ENCODE measurements at places on chromosomes 4 and X.

- DNase-seq, result no peak
Observed at GRCh38 chr4:7964890-7965662, 25.4 kb upstream of the AFAP1 start.

- no peak for DNase-seq
Observed at GRCh38 chr4:147923854-147924253, 192.0 kb downstream of the ARHGAP10 start.

GRCh38 chr4:3010998-3011397 is 47.6 kb downstream of the GRK4 start:
- DNase-seq, result peak; percentile 76

GRCh38 chr4:182083671-182084410 is 159.4 kb upstream of the TENM3 start:
- no peak for DNase-seq

- DNase-seq, result no peak
Observed at GRCh38 chrX:68532831-68533533, 34.1 kb downstream of the YIPF6 start.

DNA sequence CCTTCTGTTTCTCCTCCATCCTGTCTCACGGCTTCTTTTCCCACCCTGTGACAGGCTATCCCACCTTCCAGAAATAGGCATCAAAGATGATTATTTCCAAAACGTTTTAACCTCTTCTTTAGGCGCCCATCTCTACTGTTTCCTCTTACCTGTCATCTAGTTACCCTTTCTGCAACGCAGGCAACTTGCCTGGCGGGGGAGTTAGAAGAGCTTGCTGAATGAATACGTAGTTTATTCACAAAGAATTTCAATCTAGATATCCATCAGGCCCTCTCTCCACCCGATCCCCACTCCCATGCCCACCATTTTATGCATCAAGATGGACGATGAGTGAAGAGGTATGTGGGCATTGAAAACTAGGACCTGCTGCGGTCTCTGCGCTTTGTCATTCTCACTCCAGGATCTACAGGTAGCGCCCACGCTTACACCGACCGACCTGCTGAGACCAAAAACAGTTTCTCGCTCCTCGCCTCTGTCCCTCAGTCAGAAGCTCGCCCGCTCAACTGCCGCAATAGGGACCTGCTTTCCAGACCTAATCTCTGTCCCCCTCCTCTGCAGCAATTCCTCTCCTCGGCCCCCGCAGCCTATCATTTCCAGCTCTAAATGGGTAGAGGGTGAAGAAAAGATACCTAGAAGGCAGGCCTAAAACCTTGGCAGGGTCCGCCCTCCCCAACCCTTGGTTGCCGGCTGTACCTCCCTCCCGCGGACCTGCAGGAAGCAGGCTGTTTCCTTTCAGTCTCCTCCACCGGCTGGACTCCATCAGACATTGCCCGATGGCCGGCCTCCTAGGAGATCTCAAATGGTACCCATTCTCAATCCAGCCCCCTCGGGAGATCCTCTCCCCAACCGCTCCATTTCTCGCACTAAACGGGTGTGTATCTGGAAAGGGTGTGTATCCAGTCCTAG is 624 bp downstream of the BEX5 start:
- no peak for DNase-seq

GRCh38 chr4:18689308-18690115 is 668.0 kb upstream of the LCORL start:
- peak; percentile 57 for DNase-seq

- no peak for DNase-seq
Observed at GRCh38 chrX:149949743-149950436, 11.6 kb upstream of the EOLA2 start.

DNA sequence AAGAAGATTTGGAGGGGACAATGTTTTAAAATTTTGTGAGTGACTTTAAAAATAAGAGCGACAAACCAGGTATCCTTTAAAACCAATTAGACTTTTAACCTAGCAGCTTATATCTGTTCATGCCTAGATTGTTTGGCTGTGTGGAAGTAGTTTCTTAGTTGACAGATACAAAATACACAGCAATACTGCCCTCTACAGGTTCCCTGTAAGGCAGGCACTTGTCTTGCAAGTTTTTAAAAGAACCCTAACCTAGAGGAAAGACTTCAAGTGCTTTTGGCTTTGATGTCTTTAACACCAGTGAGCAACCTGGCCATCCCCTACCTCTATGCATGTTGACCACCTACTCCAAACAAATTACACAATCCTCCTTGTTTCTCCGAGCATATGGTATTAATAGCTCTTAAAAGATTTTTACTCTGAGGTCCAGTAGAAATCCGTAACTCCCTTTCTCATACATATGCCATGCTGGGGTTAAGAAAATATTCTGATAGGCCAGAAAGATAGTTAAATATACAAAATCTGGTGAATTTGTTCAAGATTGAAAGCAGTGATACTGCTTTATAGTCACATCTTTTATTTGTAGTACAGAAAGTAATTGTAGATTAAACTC is 273.0 kb downstream of the ARHGAP24 start:
- DNase-seq, result peak; percentile 89

- no peak for DNase-seq
Observed at GRCh38 chr4:97950836-97951235, 192.4 kb downstream of the STPG2 start.

DNA sequence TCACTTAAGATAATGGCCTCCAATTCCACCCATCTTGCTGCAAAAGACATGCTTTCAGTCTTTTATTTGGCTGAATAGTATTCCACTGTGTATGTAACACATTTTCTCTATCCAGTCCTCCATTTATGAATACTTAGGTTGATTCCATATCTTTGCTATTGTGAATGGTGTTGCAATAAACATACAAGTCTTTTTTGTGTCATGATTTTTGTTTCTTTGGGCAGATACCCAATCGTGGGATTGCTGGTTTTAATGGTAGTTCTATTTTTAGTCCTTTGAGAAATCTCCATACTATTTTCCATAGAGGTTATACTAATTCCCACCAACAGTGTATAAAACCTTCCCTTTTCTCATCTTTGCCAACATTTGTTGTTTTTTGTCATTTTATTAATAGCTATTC is 180.9 kb downstream of the SMIM20 start:
- no peak for DNase-seq

- no peak for DNase-seq
Observed at GRCh38 chr4:11474146-11474545, 45.5 kb upstream of the HS3ST1 start.

DNA sequence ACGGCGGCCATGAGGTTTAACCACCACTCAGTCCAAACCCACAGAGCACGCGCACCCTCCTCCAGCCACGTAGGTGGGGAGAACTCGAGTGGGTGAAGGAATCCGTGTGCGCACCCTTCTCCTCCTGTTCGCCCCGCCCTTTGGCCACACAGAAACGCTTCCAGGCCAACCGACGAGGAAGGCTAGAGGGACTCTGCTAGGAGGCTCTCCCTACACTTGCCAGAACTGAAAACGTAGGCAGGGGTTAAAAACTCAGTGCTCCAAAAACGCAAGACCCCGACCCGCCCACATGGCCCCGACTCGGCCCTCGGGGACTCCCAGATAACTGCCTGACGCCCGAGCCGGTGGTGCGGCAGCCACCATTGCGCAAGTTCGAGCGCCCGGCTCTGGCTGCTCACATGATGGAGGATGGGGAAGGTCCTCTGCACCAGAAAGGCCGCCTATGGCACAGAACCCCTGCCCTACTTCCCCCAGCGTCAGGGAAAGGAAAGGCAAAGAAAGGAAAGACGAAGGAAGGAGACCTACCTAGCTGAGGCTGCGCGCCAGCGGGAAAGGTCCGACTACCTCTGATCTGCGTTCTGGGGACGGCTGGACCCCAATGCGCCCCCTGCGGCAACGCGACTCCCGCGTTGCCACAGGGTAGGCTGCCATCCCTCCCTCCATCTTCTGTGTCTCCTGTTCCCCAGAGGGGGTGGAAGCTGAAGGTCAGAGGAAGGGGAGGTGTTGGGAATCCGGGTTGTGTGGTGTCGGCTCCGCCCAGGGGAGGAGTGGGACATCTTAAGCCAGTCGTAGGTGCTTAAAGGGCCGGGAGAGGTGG is 201.9 kb upstream of the AGTR2 start:
- peak; percentile 27 for DNase-seq

- no peak for DNase-seq
Observed at GRCh38 chr4:121138039-121138825, 25.9 kb downstream of the TNIP3 start.

- no peak for DNase-seq
Observed at GRCh38 chrX:54044877-54045338, 635 bp upstream of the PHF8 start.

GRCh38 chrX:111244235-111244750 is 26.0 kb downstream of the CAPN6 start:
- no peak for DNase-seq

DNA sequence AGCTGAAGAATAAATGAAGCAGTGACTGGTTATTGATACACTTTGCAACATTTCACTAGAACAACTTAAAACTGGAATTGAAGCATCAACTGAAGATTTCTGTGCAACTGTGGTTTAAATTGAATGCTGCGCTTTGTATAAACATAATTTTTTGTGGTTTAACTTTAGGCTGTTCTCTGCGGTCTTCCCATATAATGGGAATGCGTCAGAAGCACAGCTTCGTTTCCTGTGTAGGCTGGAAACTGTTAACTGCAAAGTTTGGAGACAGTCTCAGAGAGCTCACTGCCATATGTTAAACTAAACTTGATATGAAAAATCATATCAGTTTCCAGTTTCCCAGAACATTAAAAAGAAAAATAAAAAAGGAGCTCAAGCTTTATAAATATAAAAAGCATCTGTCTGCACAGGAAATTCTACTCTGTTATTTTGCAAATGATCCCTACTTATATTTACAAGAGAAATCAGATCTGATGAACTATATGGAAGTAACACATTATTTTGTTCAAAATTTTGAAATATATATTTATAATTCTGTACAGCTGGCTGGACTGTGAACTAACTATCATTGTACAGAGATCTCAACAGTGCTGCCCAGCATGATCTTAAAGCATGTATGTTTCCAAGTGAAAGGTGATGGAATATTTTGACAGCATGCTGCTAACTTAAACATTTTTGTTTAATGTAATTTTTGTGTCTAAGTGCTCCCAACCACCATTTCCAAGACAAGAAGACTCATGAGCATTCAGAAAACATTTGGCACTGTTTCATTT is 139.9 kb downstream of the NDST3 start:
- DNase-seq, result peak; percentile 59

GRCh38 chr4:37447886-37448285 is 203.3 kb downstream of the NWD2 start:
- DNase-seq, result no peak

DNA sequence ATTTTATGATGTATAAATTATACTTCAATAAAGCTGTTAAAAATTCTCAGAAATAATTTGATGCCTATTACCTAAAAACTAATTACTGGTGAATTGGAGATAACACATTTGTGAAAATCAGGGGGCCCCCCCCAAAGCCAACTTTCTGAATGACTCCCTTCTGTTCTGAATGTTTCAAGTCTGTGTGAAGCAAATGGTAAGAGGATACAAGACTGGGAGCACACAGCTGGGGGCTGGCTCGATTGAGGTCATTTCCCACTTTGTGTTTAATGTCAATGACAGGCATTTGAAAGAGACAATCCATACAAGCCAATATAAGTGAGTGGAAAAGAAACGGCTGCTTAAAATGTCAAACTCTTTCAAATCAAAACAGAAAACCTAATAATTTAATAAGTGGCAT is 155.8 kb downstream of the SH2D1A start:
- DNase-seq, result no peak

DNA sequence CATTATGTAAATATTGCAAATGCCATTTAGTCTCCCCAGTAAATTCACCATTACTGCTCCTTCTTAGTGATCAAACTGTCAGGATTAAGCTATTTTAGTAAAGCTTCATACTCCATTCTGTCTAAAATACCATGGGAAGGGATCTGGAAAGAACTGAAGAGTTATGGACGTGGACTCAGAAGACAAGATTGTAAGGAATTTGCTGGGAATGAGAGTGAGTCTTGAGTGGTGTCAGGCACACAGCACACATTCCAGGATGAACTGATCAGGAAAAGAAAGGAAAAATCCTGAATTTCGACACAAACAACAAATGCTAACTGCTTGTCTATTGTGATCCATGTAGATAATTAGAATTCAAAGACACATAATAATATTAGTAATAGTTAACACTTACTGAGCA is 311.0 kb downstream of the CENPC start:
- DNase-seq, result no peak

- DNase-seq, result no peak
Observed at GRCh38 chrX:150765782-150766350, 72.7 kb downstream of the MTMR1 start.

DNA sequence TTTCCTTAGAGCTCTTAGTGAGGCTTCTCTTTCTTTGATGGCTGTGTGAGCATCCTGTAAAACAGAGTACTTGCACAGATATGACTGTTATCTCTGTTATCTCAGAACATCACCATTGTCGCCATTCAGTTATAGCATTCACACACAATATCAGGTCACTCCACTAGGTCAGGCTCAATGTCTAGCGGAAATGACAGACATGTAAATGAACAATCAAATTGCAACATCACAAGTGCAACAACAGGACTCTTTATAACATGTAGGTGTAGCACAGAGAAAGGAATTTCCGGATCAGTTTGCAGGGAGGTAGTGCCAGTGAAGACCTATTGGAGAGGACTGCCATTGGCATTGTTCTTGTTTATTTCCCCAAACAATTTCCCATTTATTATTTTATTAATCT is 43.2 kb upstream of the IGSF1 start:
- DNase-seq, result no peak

- no peak for DNase-seq
Observed at GRCh38 chrX:119481323-119481801, 13.1 kb downstream of the SLC25A5 start.

GRCh38 chrX:10482261-10482660 is 138.1 kb downstream of the MID1 start:
- DNase-seq, result no peak

DNA sequence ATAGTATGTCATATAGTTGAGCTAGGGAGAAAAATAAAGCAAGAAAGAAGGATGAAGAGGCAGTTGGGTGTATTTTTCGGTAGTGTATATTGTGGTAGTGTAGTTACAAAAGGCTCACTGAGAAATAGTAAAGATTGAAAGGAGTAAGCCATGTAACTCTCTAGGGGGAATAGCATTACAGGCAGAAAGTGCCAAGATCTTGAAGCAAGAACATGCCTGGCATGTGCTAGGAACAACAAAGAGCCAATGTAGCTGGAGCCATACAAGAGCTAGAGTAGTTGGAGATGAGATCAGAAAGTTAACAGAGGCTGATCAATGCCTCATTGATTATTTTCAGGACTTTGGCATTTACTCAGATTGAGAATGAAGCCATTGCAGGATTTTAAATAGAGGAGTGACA is 3.0 kb downstream of the ABCE1 start:
- peak; percentile 56 for DNase-seq

GRCh38 chr4:151679231-151679630 is 81.6 kb downstream of the GATB start:
- no peak for DNase-seq

- no peak for DNase-seq
Observed at GRCh38 chr4:6779667-6780565, 2.6 kb upstream of the KIAA0232 start.

- DNase-seq, result no peak
Observed at GRCh38 chr4:19512086-19512485, 739.6 kb upstream of the SLIT2 start.

Data from fibroblast of the conjunctiva (primary cell).